ENCODE measurements at places on chromosomes 2 and 18. TPM values are rescaled to one million over a fixed set of nuclear protein-coding genes. Genes with fewer than 3 reads are reported as not detected.

DNA sequence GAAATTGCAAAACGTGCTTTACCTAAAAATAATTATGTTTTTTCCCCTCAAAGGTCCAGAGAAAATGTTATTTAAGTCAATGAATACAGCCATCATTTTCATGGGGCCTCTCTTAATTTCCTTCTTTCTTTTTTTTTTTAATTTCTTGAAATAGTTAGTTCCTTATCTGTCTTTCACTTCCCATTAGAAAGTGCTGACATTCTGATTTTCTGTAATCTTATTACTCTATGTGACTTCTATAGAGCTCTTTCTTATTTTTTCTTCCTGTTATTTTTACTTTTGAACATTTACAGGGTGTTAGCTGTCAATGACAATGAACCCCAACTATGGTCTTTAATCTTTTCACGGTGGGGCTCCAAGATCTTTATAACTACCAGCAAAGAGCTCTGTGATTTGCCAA, 30.0 kb downstream of the CTLA4 start:
- no peak for DNase-seq

GRCh38 chr2:203867561-203868200, at the start of gene CTLA4:
Gene CTLA4, plus strand, starts transcription at chr2:203867771. Its CDS starts 172 bp downstream, at chr2:203867943.
- no peak for DNase-seq

DNA sequence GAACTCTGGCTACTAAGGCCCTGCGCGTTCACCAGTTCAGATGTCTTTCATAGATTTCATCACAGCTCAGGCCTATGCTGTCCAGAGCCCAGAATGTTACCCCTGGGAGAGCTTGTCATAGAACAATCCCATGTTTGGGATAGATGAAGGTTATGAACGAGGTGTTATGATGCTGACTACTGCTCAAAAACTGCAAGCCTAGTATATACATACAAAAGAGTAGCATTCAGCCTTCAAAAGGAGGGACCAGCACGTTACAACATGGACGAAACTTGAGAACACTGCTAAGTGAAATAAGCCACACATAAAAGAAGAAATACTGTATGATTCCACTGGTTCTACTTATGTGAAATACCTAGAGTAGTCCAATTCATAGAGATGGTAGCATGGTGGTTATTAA, 401.9 kb downstream of the NBAS start:
- no peak for DNase-seq

The NAT8 gene
- not detected for total RNA-seq

The RAMP1 gene
- total RNA-seq = 35.8 TPM

The LCT gene
- not detected for total RNA-seq

- no peak for DNase-seq
These were observed 197 bp downstream of the GDF7 start for GRCh38 chr2:20667151-20667530.

GRCh38 chr18:64287926-64288325, 139.0 kb upstream of the LINC00305 start:
- no peak for DNase-seq

DNA sequence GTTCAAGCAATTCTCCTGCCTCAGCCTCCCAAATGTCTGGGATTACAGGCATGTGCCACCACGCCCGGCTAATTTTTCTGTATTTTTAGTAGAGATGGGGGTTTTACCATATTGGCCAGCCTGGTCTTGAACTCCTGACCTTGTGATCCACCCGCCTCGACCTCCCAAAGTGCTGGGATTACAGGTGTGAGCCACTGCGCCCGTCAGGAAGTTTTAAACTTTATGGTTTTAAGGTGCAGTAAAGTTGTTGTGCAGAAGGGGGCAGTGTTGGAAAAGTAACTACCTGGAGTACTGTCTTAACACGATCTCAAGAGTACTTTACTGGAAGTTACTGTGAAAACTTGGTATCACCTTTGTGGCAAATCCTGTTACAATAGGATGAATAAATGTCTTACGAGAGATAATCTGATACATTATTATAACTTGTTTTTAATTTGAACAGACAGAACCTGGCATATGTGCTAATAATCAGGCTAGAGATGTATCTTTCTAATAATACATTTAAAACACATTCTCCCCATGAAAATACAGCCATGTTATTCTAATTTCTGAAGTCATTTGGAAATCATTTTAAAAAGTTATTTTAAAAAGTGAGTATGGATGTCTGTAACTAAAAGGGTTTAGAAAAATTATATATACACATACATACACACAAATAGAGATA, 10.8 kb downstream of the SPDYA start:
- DNase-seq = peak; percentile 56

DNA sequence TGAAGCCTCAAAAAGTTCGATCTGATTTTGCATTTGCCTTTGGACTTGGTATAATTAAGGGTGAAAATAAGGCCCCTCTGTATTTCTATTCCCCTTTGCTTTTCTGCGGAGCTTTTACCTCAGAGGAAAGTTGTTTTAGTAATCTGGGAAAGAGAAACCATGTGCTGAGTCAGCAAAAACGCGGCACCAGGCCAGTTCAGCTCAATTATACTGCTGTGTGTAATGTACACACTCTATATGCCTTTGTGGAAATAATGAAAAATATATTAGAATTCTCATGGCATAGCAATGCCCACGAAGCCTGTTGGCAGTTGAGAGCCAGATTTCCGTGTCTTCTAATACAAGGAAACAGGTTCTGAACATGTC, 161.9 kb upstream of the SIX2 start:
- DNase-seq = no peak

All from M059J (cell line).